ENCODE measurements at places on chromosomes 12 and 14.

DNA sequence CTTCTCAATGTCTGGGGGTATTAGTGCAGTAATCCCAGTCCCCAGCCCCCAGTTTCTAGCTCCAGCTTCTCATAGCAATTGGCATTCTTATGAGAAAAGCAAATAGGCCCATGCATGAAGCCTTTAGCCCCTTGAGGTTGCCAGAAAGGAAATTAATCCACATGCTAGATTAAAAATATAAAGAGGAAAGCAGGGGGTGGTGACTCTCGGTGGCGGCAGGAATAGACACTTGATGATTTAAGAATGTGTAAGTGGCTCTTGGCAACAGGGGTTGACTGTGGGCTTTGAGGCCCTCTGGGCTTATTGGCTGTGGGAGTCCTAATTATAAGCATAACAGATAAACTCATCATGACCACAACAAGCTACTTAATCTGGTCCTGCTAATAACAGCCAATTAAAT, 1367.3 kb upstream of the FLRT2 start:
- DNase-seq = no peak

GRCh38 chr14:89881839-89882238, 72.7 kb downstream of the EFCAB11 start:
- DNase-seq = no peak

- no peak for DNase-seq
Measured at GRCh38 chr12:62537551-62537950, 70.9 kb downstream of the MON2 start.

- no peak for DNase-seq
Measured at GRCh38 chr14:76498463-76498935, 122.6 kb downstream of the ESRRB start.

DNA sequence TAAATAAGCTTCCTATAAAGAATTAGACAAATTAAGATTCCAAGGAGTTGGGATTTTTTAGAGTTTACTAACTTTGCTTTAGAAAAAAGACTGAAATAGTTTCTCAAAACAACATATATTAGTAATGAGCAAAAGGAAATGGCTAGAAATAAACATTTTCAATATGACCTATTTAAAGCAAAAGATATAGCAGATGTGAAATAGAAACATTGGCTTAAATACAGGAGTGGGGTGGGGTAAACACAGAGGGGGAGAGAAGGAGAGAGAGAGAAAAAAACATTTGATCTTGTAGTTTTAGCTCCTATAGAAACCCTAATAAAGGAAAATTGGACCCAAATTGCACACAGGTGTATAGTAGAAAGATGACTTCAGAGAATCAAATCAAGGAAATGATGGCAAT, 794.5 kb downstream of the MED13L start:
- DNase-seq = no peak

DNA sequence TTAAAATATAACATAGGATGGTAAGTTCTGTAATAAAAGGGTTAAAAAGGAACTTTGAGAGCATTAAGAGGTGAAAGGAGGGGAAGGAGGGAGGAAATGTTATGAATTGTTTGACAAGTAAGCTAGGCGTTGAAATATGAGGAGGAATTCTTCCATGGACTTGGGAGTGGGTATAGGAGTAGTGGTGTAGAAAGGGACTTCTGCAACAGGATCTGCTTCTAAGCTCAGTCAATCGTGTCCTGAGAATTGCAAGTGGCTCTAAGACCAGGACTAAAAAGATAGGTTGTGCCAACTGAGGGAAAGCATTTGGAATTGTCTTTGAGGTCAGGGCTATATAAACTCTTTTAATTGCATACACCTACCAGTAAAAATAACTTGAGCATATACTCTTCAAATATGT, 74.1 kb upstream of the SLC38A2 start:
- no peak for DNase-seq

DNA sequence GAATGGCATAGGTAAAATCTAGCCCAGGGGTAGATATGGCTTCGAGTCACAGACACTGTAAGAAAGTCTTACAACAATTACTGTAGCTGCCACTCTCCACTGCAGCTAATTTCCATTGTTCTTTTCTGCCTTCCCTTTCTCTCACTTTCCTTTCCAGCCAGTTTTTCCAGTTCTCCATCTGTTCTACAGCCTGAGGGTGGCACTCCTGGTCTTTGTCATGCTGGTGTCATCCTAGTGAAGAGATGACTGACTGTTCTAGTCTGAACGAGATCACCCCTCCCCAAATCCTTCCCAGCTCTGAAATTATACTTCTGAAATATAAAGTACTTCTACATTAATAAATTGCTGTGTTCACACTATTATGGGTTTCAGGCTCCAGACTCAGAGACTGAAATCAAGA, 74.2 kb upstream of the CSRP2 start:
- DNase-seq = peak; percentile 8

DNA sequence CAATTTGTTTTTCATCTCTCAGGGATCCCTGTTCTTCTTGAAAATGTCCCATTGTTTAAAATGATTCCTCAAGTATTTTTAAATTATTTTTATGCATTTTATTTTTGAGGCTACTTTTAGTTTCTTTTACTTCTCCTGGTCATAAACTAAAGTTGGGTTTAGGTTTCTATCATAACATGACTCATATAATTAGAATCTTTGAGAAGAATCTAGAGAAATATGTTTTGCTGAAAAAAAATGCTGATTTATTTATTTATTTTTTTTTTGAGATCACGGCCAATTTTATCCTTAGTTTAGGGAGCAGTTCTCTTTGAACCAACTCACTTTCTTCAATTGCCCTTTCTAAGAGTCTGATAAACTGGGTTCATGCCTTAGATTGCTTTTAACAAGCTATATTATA, 1157.1 kb downstream of the BCL11B start:
- DNase-seq = no peak

DNA sequence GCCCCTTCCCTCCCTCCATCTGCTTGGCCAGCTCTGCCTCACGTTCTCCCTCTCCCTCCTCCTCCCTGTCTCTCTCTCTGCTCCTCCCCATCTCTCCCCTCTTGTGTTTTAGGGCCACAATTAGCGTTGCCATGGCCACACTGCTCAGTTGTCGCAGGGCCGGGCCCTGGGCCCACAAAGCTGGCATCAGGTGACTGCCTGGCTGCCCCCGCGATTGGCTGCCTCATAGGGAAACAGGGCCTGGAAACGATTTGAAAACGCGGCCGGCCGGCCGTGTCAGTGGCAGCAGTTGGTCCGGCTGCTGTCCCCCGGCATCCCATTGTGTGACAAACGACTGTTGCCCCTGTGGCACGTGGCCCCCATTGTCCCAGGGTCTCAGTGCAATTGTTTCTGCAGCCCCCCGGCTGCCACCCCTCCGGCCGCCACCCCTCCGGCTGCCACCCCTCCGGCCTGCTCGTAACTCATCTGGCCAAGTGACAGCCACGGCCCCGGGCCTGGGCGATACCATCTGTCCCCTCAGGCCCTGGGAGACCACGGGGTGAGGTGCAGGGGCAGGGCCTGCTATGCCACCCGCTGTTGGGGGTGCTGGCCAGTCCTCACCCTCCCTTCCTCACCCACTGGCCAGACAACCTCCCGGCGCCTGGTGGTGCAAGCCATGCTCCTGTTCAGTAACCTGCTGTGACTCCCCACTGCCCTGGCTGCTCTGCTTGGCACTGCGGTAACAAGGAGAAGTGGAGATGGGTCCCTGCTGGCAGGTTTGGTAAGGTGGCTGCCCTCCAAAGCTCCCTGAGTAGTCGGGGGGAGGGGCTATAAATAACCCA, 17.4 kb downstream of the FOXN4 start:
- DNase-seq = no peak

- no peak for DNase-seq
Measured at GRCh38 chr14:101201535-101202151, 298.1 kb upstream of the RTL1 start.

- DNase-seq = no peak
Measured at GRCh38 chr14:49480979-49481498, 105.1 kb downstream of the RPS29 start.

DNA sequence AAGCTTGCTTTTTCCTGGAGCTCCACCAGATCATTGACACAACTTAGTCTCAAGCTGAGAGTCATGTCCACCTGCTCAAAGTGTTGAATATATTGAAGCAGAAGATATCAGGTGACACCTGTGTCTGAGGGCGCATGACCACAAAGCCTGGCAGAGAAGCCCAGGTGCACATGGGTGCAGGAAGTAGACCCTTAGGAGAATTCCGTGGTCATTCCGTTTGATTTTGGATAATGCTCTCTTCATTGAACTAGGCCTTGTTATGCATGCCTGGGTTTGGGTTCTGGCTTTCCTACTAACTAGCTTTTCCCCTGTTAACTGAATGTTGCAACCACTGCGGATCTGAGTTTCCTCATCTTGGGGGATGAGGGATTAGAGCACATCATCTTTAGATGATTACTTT, 7.1 kb downstream of the ARHGDIB start:
- DNase-seq = no peak

DNA sequence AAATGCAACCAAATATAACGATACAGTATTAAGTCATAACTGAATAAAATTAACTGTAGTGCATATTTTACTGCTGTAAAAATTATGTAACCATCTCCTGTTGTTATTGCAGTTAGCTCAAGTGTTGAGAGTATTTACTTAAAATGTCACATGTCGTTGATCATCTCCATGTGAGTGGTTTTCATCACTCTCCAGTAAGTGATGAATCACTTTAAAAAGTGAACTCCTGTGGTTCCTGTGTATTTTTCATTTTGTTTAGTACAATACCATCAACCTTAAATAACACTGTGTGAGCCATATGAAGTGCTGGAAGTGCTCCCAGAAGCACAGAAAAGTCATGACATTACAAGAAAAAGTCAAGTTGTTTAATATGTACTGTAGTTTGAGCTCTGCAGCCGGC, 104.7 kb upstream of the SLCO1B1 start:
- no peak for DNase-seq

DNA sequence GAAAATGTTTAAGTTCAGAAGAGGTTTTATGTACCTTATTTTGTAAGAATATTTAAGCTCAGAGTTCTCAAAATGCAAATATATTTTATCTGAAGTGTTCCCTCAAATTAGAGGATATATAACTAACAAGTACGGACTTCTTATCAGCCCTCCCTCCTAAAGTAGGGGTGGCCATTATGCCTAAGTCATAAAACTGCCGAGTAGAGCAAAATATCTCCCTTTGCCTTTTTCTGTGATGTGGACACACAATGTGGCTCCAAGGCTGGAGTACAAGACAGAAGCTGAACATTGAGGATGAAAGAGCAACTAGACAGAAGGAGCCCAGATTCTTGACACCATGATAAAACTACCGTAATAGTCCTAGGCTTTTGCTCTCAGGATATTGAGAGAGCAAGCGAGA, 120.9 kb downstream of the MED13L start:
- no peak for DNase-seq

- DNase-seq = peak; percentile 24
Measured at GRCh38 chr12:111126331-111126730, 206.0 kb upstream of the MYL2 start.

- DNase-seq = no peak
Measured at GRCh38 chr12:2477009-2477766, 317.6 kb upstream of the FKBP4 start.

DNA sequence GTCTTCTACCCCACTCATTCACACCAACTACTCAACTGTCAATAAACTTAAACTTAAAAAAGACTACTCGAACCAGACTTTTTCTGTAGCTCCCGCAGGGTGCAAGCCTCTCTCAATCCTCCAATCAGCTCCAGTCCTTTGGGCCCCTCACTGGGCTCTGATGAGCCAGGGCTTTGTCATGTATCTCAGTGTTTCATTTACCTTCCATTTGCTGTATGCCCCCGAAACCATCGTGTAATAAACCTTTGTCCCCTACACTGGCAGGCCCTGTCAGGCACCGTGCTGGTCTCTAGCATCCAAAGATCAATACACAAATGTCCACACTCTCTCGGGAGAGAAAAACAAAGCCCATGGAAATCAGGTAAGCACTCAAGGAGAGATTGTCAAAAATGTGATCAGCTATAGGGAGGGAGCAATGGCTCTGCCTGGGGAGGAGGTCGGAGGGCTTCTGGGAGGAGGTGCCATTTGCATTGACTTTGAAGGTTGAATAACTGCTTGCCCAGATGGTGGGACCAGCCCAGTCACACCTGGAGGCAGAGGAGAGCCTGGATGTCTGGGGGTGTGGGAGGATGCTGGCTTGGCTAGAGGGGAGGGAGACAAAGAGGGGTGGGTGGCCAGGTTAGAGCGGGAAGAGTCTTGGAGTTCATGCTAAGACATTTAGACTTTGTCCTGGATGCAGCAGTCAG, 42.1 kb upstream of the DICER1 start:
- DNase-seq = no peak

- peak; percentile 28 for DNase-seq
Measured at GRCh38 chr14:72420749-72421474, 473.0 kb downstream of the DPF3 start.

DNA sequence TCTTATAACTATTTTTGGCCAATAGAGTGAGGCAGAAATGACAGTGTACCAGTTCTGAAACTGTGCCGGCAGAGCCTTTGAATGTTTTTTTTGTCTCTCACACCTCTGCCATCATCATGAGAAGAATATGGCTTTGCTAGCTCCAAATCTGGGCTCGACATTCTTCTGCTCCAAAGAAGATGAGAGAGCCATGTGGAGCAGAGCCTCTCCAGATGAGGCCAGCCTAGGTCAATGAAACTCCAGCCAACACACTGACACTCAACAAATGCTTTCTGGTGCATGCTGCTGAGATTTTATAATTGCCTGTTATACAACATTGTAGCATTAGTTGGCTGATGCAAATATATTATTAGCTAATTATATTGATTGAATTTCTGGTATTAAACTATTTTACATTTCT, 154.7 kb downstream of the SLC38A4 start:
- no peak for DNase-seq

DNA sequence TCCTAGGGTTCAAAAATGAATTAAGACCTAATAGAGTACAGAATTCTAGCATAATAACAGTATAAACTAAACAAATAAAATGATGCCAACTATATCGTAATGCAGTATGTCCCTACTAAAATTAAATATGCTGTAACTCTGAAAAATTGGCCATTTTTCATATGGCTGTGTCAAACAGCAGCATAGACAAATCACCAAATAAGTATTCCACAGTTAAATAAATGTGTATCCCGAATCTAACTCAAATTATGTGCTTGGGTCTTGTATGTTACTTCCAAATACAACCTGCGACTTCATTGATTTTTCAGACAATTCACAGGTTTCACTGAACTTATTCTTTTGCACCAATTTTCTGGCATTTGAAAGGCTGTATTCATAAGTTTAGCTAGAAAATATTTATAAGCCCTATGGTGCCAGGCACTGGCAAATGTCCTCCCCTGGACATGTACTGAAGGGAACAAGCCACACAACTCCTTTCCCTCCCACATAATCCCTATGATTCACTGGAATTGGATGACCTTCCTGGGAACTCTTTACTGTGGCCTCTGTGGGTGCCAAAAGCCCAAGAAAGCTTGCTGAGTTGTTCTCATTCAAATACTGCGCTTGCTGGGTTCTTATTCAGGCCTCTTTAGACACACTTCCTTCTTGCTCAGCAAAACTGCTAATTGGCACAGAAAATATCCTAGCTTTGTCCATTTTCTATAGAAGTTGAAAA, 108.8 kb downstream of the KITLG start:
- peak; percentile 27 for DNase-seq

- DNase-seq = no peak
Measured at GRCh38 chr12:27924350-27925135, 48.0 kb downstream of the PTHLH start.

GRCh38 chr14:56127156-56127555, 8.9 kb downstream of the PELI2 start:
- no peak for DNase-seq

All from A549 (cell line).